ENCODE measurements at places on chromosomes 3 and 15.

DNA sequence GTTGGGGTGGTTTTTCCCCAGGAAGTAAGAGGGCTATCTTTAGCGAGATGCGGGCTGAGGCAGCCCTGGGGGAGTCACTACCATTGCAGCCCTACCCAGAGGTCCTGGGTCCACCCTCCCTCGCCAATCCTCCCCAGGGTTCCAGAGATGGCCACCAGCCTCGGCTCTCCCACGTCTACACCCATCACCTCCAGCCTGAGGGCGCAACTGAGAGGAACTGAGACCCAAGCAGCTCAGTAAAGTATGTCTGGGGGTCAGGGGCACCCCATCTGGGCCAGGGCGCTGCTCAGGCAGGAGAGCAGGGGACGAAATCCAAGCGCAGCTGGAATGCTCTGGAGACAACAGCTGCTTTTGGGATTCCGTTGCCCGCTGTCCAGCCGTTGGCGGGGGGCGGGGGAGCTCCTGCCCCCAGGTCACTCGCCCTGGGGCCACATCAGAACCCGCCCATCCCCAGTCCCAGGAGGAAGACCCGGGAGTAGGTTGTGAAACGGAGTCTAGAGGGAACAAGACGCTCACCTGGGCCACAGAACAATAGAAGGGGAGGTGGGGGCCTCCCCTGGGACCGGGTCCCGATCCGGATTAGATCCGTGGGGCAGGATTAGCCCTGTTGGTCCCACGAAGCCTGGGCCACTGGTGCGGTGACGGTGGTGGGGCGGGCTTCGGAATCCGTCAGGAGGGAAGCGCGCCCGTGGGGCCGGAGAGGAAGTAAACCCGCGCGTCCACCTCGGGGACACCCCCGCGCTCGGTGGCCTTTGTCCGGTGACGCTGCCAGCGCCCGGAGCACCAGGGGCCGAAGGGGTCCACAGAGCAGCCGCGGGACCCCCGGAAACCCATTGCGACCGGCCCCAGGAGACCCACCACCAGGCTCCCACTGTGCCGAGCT lies 1.4 kb upstream of the NDUFAF3 start:
- DNase-seq, result no peak

- no peak for DNase-seq
These were observed 1137.0 kb downstream of the ROBO2 start for GRCh38 chr3:78176869-78177268.

- no peak for DNase-seq
These were observed 274.5 kb upstream of the AZI2 start for GRCh38 chr3:28623106-28623505.

- DNase-seq, result no peak
These were observed 388.7 kb downstream of the FOXP1 start for GRCh38 chr3:71194785-71195184.

DNA sequence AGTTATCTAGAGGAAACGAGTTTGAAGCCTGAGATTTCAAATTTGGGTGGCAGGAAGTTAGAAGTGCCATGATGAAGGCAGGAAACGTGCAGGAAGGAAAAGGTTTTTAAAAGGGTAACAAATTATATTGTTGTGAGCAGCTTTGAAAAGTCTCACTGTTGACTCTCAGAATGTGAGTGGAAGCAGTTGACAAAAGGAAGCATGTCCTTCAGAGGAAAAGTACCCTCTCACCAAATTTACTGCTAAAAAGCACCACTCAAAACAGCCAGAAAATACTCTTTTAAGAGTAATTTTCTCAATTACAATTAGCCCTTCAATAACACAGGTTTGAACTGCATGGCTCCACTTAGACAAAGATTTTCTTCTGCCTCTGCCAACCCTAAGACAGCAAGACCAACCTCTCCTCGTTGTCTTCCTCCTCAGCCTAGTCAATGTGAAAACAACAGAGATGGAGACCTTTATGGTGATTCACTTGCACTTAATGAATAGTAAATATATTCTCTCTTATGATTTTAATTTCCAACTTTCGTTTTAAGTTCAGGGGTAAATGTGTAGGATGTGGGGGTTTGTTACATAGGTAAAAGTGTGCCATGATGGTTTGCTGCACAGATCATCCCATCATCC lies 117.1 kb upstream of the LIPC start:
- DNase-seq, result no peak

DNA sequence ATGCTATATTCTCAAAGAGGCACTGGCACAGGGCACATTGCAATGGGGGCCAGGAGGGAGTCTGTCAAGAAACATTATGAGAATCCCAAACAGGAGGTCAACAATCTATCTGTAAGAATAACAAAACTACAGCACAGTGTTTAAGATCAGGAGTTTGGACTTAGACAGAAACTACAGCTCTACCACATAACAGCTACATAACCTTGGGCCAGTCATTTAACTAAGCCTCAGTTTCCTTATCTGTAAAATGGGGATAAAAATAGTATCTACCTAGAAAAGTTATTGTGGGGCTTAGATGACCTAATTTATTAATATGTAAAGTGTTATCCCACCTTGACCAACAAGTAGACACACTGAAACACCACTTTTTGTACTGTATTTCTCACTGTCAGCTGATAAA lies 9.9 kb downstream of the B4GALT4 start:
- DNase-seq, result no peak

DNA sequence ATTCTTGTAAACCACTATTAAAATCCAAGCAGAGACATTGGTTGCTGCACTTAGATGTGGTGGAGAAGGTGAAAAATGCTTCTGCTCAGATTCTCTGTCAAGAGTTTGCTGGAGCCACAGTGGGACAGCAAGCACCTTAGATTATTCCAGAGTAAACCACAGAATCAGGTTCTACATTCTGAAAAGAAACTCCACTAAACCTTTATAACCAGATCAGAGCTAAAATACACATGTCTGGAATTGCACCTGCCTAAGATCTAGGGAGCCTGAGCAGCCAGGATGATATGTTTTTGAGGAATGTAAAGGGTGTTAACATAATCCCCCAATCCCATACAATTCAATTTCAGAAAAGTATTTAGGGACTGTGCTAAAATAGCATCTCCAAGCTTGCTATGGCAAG lies at the start of gene ZPLD1:
ZPLD1 (plus strand) TSS at position 301 of the 400 bp plus-strand sequence. CDS start 3,473 bp downstream, outside the sequence.
- DNase-seq, result no peak

DNA sequence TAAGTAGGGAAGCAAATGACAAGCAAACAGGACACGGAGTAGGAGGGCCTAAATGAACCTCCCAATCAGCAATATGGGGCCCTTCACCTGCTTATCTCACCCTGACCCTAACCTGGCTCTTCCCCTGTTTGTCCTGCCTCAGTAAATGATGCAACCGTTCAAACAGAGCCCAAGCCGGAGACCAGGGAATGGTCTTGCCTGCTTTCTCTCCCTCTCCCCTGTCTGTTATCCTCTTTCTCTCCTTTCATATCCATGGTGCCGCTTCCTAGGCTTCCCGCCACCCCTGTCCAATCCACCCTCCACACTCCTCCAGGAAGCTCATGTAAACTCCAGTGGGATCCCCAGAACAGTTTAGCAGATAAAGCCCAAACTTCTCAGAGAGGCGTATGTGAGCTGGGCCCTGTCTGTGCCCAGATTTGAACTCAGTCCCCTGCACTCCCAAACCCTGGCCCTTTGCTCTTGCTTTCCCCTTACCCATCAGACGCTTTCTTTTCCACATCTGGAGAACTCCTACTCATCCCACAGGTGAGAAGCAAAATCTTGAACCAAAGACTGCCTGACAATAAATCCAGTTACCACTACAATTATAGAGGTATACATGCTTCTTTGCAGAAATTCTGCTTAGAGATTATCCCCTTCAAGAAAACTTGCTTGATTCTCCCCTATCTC lies 45.7 kb upstream of the STT3B start:
- no peak for DNase-seq

GRCh38 chr15:68679161-68679560 lies 100.4 kb downstream of the CORO2B start:
- DNase-seq, result no peak

GRCh38 chr15:101679806-101680205 lies 27.6 kb upstream of the TM2D3 start:
- DNase-seq, result no peak

DNA sequence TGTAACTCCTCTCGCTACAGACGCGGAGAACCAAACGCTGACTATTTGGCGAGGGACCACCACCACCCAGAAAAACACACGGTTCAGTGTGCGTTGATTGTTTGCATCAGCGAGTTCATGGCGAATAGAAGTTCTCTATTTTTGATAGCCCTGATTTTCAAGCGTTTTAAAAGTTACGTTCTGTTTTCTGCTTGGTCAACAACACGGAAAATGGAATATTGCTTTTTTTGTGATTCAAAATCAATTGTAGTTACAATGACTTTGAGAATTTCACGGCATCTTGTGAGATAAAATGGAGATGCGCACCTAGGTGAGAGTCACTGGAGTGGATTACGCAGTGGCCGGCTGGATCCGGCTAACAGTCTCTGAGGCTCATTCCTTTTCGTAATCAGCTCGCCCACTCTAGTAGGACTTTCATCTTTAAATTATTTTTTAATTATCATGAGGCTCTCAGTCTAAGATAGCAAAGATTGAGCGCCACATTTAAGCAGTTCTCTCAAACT lies 54.8 kb downstream of the CCDC54 start:
- DNase-seq, result no peak

- DNase-seq, result no peak
These were observed 5.9 kb upstream of the TKT start for GRCh38 chr3:53261712-53262111.

GRCh38 chr15:78565951-78566774 lies 843 bp downstream of the CHRNA5 start:
- no peak for DNase-seq

DNA sequence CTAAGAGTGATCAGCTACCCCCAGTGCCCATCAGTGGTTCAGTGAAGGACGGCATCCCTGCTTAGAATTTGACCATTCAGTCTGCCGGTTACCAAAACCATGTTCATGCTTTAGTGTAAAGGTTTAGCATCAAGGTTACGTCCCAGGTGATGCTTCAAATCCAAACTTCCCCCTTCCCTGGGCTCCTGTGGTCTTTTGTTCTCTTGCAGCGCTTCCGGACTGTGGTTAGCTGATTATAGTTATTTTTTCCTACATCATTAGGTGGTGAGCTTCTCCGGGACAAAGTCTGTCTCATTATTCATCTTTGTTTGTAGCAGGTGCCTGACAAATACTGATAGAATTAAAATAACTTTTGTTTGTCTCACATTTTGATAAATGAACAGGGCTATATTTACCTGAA lies 28.3 kb upstream of the MYZAP start:
- no peak for DNase-seq

GRCh38 chr3:65871305-65872141 lies 167.2 kb downstream of the MAGI1 start:
- DNase-seq, result no peak

DNA sequence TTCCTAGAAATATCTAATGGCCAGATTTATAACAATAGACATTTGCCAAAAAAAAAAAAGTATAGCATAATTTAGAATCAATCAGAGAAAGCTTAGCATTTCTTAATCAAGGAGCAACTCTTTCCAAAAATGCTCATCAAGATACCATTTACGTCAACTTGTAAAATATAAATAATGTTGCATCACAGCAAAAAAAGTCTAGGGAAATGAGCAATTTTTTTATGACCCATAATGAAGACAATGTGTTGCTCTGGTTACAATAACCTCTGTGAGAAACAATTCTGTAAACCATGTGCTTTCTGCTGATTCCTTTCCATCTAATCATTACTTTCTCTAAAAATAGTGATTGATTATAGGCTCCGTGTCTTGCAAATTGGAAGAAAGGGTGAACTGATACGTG lies 36.3 kb downstream of the KBTBD8 start:
- no peak for DNase-seq

Measured in activated CD8-positive, alpha-beta memory T cell treated with anti-CD3 and anti-CD28 coated beads for 1 hour (primary cell).